Endothelial cell of coronary artery (primary cell): ENCODE measurements at places on chromosomes 16 and 17. TPM values are rescaled to one million over a fixed set of nuclear protein-coding genes. Genes with fewer than 3 reads are reported as not detected.

PPM1E gene
- 0.09 TPM in 1 of 2 replicates, not detected in the other for total RNA-seq

BCL6B gene
- 82.0 and 127 TPM in 2 replicates for total RNA-seq

FOXJ1 gene
- not detected in 2 replicates for total RNA-seq

RNF157 gene
- total RNA-seq: under 0.01 and 0.09 TPM in 2 replicates

PRR11 gene
- total RNA-seq: 5.7 and 8.7 TPM in 2 replicates

RSL1D1 gene
- total RNA-seq: 57.4 and 65.3 TPM in 2 replicates

DHRS7C gene
- not detected in 2 replicates for total RNA-seq

AOC2 gene
- total RNA-seq: 0.36 and 0.38 TPM in 2 replicates

CLEC10A gene
- 0.19 and 0.54 TPM in 2 replicates for total RNA-seq

NME2 gene
- total RNA-seq: 644 and 722 TPM in 2 replicates

RNF222 gene
- not detected in 2 replicates for total RNA-seq

ABCC12 gene
- not detected in 2 replicates for total RNA-seq

AXIN1 gene
- total RNA-seq: 17.5 and 25.8 TPM in 2 replicates

NPW gene
- total RNA-seq: 0.18 and 0.38 TPM in 2 replicates

SLC35G6 gene
- total RNA-seq: not detected in 2 replicates

PRSS53 gene
- 0.45 and 1.8 TPM in 2 replicates for total RNA-seq

TBC1D3B gene
- 1.4 and 1.5 TPM in 2 replicates for total RNA-seq

TAT gene
- total RNA-seq: not detected in 2 replicates

PPP1R9B gene
- total RNA-seq: 30.9 and 46.6 TPM in 2 replicates

HIGD1B gene
- not detected in 2 replicates for total RNA-seq

CCL4L2 gene
- not detected in 2 replicates for total RNA-seq

RNF43 gene
- under 0.01 TPM in 1 of 2 replicates, not detected in the other for total RNA-seq

SERPINF2 gene
- total RNA-seq: 0.09 TPM in 1 of 2 replicates, not detected in the other

BCAS3 gene
- 19.4 and 26.5 TPM in 2 replicates for total RNA-seq

ALOX15B gene
- 0.19 TPM in 1 of 2 replicates, not detected in the other for total RNA-seq

KRTAP4-3 gene
- total RNA-seq: not detected in 2 replicates

KIF18B gene
- 1.7 and 3.1 TPM in 2 replicates for total RNA-seq

GCGR gene
- total RNA-seq: not detected in 2 replicates

CHTF18 gene
- 9.9 and 17.9 TPM in 2 replicates for total RNA-seq

BAIAP3 gene
- total RNA-seq: 0.18 and 1.4 TPM in 2 replicates

TBC1D28 gene
- not detected in 2 replicates for total RNA-seq

PIK3R6 gene
- not detected in 2 replicates for total RNA-seq

SAMD14 gene
- 2.8 and 5.0 TPM in 2 replicates for total RNA-seq

CRYM gene
- total RNA-seq: not detected in 2 replicates

SDR42E1 gene
- total RNA-seq: 0.36 and 0.66 TPM in 2 replicates

LGALS3BP gene
- total RNA-seq: 1.4 and 79.9 TPM in 2 replicates

CTRB2 gene
- not detected in 2 replicates for total RNA-seq

NAE1 gene
- total RNA-seq: 70.5 and 88.9 TPM in 2 replicates

STH gene
- not detected in 2 replicates for total RNA-seq

TVP23A gene
- not detected in 2 replicates for total RNA-seq

CFAP97D1 gene
- total RNA-seq: under 0.01 TPM in 1 of 2 replicates, not detected in the other

KRTAP4-5 gene
- total RNA-seq: not detected in 2 replicates

CDRT15L2 gene
- not detected in 2 replicates for total RNA-seq

CTRL gene
- total RNA-seq: 0.45 and 0.56 TPM in 2 replicates

GNAO1 gene
- under 0.01 TPM in 1 of 2 replicates, not detected in the other for total RNA-seq

SOST gene
- not detected in 2 replicates for total RNA-seq

LDHD gene
- total RNA-seq: 0.54 and 1.4 TPM in 2 replicates

PYY gene
- not detected in 2 replicates for total RNA-seq

ENPP7 gene
- total RNA-seq: not detected in 2 replicates

PLCG2 gene
- 4.5 and 6.1 TPM in 2 replicates for total RNA-seq

BICDL2 gene
- total RNA-seq: not detected in 2 replicates

KRT28 gene
- total RNA-seq: not detected in 2 replicates

SLFN12L gene
- 0.09 TPM in 1 of 2 replicates, not detected in the other for total RNA-seq

NTN1 gene
- 0.09 TPM in 2 replicates for total RNA-seq

ATXN7L3 gene
- 32.9 and 38.3 TPM in 2 replicates for total RNA-seq

FNDC8 gene
- total RNA-seq: not detected in 2 replicates
